ENCODE measurements at places on chromosomes 4 and X.

DNA sequence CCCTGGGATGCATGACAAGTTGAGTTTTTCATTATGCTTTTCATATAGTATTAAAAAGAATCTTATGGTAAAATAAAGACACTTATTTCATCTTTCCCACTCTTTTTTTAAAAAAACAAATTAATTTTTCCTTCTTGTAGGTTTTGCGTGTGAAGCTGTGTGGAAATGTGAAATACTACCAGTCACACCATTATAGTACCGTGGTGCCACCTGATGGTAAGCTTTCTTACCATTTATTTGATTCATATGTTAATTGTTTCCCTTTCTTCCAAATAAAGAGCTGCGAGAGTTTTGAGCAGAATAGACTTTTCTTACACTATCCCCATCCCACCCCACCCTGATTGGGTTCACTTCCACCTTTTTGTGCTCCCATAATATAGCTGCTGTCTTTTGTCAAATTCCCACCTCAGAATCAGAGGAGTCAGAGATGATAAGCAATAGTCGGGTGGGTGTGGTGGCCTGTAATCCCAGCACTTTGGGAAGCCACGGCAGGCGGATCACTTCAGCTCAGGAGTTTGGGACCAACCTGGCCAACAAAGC lies 44.3 kb downstream of the CASP6 start:
- DNase-seq = no peak

- no peak for DNase-seq
Observed at GRCh38 chrX:112669824-112670223, 9.9 kb downstream of the LHFPL1 start.

DNA sequence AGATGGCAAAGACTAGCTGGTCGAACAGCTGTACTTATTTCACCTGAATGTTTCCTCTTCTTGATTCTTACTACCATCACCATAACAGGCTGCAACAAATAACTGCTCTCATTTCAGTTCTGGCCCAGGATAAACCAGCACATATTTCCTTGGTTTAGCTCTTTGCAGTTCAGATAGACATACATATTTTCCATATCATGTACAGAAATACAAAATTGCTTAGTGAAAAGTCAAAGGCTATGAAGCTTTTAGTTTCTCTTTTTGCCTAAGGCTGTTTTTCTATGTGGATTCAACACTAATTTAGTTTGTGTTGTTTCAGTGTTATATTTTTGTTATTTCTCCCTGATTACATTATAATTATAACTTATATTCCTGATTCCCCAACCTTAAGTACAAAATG lies 103.6 kb upstream of the BMP3 start:
- DNase-seq = no peak

GRCh38 chrX:119004920-119005524 lies 30.6 kb downstream of the LONRF3 start:
- peak; percentile 3 for DNase-seq

DNA sequence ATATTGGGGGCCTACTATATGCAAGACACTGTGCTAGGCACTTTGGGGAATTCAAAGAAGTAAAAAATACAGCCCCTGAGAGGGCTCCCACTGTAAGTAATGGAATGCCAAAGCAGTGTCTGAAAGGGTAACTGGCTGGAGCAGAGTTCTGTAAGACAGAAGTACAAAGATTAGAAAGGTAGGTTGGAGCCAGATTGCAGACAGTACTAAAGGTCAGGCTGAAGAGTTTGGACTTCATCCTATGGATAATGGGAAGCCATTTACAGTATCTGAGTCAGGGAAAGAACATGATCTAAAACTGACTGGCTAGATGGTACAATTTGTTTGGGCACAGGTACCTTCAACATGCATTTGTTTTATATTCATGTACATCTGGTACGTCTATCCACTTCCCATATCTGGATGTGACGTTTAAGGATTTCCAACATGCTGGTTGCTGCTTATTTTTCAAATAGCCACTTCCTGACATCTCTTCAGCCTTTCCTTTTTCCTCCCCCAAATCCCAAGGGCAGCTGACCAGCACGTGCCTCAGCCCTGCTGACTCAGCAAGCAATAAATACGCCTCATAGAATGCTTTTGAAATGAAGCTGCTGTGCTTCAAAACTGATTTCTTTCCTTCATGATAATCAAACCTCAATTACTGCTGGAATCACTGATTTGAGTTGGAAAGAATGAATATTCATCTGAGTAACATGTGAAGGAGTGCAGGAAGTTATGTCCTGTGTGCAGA lies 9.5 kb downstream of the ENOX2 start:
- DNase-seq = no peak

DNA sequence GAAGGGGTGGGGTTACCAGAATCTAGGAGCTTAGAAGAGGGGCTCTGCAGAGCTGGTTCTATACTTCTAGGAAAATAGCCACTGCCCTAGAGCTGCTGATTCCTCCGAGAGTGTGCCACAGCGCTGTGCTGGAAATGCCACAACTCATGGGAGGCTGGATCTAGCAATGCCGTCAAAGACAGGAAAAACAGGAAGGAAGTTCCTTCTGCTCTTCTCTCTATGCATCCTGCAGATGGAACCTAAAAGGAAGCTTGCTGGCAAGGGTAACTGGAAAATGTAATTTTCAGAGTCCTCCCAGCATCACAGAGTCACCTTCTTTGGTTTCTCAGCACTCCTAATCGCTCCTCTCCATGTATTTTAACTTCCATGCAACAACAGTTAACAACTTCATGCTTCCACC lies 121.2 kb upstream of the TLL1 start:
- no peak for DNase-seq

- no peak for DNase-seq
Observed at GRCh38 chr4:138420471-138420870, 178.3 kb upstream of the SLC7A11 start.

GRCh38 chr4:19831644-19832285 lies 419.9 kb upstream of the SLIT2 start:
- DNase-seq = no peak

DNA sequence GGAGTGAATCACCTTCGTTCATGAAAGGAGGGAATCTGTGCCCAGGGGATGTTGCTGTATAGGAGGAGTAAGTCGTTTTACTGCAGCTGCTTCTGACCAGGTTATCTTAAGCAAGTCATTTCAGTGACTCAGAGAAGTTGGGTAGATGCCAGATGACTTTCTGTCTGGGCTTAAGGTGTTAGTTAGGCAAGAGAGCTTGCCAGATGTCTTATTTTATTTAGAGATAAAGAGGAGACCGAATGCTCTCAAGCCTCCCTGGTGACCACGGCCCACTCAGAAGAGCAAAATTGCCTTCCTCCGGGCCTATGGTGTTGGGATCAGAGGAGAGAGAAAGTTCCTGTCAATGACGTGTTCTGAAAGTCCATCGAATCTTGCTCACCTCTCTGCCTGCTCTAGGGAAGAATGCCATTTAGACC lies 16.3 kb upstream of the ZNF827 start:
- no peak for DNase-seq

DNA sequence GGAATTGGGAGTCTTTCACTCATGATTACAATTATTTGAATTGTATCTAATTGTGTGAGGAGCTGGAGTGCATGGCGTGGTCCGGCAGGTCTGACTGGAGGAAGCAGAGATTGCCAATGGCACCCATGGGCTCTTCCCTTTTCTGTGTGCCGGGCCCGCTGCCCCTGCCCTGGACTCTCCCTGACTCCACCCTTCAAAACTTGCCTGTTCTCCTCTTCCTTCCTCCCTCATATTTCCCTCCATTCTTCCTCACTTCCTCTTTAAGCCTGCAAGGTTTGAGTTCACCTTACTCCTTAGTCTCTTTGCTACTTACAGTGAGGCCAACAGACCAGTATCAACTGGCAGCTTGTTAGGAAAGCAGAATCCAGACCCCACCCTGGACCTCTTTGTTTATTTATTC lies 6.5 kb upstream of the STBD1 start:
- no peak for DNase-seq

- no peak for DNase-seq
Observed at GRCh38 chr4:3291969-3292570, 751 bp upstream of the RGS12 start.

GRCh38 chr4:134812611-134813010 lies 611.0 kb upstream of the PABPC4L start:
- DNase-seq = no peak

DNA sequence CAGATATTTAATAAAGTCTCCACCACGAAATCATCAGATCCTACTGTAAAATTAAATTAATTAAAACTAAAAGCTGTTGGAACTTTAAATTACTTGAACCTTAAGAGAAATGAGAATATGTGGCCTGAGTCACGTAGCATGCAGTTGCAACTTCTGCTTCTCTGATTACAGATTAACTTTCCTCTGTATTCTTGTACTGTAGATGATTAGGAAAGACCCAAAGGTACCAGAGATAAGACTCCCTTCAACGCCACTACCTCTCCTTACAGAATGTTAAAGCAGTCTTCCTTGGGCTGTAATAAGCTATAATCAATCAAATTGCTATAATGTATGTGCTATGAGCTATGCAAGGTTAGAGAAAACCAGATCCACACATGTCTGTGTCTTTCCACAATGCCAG lies 47.9 kb downstream of the FAM13A start:
- no peak for DNase-seq

GRCh38 chr4:37232315-37232714 lies 12.2 kb upstream of the NWD2 start:
- no peak for DNase-seq

GRCh38 chr4:94411296-94411695 lies 40.4 kb upstream of the PDLIM5 start:
- no peak for DNase-seq

DNA sequence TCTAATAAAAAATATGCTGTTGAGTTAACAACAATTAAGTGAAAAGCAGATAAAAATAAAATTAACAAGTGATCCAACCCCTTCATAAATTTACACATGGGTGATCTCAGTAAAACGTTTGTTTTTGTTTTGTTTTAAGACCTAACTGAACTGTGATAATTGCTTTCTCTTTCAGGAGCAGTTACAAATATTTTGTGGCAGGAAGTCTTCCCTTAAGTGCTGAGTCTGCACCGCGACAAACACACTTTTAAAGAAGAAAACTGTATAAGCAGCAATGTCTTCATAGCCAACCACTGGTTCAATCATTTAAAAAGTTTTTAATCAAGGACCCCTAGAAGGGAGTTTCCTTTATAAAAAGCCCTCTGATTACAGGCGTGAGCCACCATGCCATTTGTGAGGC lies 53.7 kb upstream of the NFKB1 start:
- DNase-seq = no peak

DNA sequence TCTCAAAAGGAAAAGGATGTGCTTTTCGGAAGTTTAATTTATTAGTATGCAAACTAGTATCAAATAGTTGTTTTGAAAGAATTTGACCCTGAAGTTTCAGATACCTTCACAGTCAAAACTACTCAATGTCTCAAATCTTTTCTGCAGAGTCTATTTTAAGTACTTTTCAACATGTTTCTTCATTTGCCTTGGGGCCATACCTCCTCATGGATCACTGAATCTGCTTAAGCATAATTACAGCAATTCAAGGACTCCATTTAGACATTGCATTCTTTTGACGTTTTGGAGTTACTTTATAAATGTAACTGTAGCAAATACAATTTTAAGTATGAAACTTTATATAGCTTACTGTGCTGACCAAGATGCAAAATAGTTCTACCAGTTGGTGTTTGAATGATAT lies 25.5 kb downstream of the PALLD start:
- no peak for DNase-seq

DNA sequence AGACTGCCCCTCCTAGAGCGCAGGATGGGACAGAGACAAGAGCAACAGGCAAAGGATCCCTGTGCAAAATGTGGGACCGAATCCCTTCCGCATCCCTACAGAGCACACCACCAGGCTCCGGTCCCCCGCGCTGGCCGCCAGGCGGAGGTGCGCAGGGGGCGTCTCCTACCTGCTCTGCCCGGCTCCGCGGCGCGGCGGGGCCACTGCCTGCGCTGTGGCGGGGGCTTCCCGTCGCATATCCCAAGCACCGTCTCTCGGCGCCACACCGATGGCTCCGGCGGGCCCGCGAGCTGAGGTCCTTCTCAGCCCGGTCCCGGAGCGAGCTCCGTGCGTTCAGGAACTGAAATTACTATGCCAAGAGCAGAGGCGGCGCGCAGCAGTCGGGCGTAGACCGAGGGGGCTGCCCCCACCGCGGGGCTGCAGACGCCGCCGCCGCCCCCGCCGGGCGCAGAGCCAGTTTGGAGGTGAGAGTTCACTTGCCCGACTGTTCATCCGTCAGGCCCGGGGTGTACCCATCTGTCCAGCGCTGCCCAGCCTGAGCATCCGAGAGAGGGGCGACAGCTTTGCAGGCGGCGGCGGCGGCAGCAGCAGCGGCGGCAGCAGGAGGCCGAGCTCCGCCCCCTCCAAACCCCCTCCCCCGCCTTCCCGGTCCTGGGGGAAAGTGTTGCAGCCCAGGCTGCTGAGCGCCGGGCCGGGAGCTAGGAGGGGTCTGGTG lies at the start of gene GPRIN3:
TSS of gene GPRIN3 (minus strand) at position 355 of the 715 bp plus-strand sequence. CDS start 57,690 bp downstream, outside the sequence.
- peak; percentile 6 for DNase-seq

DNA sequence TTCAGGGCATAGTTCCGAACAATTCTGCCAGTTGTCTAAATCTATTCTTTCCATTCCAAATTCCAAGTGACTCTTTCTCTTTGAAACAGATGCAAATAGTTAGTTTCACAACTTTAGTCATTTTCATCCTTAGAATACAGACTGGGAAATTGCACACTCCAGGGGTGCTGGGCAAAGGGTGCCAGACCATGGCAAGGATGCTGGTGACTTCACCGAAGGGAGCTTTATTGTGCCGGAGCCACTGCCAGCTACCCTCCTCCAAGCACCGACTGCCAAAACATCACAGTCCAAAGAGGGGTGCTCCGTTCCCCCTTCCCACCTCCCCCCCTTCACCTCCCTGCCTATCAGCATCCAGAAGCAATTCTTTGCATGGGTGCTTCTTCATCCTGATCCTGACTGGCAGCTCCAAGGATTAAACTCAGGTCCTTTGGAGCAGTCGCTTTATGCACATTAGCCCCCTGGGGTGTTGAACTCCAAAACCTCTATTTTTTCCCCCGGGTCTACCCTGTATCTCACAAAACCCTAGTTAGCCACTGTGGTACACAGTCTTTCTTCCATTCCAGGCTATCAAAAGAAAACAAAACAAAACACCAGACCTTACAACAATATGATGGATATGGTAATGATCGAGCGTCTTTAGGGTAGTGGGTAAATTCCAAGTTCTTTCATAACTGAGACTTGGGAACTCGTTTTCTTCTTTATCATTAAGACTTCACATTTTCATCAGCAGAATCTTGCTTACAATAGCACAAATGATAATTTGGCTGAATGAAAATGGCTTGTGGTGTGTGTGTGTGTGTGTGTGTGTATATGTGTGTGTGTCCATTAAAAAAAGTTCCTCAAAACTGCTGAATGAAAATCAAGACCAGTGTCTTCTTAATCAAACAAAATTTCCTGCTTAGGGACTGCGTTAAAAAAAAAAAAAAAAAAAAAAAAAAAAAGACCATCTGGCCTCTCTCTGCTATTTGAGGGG lies 28.7 kb downstream of the MID1 start:
- DNase-seq = no peak

- no peak for DNase-seq
Observed at GRCh38 chrX:115311139-115311538, 21.6 kb downstream of the LUZP4 start.
